ENCODE measurements at places on chromosomes 16 and 17.
A peak's percentile ranks its signal among the peaks of the same experiment; 100 is the strongest.

- no peak for DNase-seq
Measured at GRCh38 chr17:79322211-79323123, 247.8 kb downstream of the ENGASE start.

DNA sequence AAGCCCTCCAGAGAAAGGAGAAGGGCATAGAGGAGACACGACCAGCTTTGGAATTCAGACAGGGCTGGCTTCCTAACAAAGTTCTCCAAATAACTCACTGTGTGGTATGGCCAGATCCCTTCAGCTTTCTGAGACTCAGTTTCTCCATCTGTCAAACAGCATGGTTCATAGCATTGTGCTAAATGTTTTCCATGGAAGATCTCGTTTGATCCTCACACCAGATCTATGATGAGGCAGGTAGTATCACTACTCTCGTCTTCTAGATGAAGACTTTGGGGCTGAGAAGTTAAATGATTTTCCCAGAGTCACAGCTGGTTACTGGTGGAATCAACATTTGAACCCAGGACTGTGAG lies 507.3 kb downstream of the HAPSTR1 start:
- no peak for DNase-seq

- no peak for DNase-seq
Measured at GRCh38 chr17:40303009-40303657, 5.8 kb upstream of the RARA start.

DNA sequence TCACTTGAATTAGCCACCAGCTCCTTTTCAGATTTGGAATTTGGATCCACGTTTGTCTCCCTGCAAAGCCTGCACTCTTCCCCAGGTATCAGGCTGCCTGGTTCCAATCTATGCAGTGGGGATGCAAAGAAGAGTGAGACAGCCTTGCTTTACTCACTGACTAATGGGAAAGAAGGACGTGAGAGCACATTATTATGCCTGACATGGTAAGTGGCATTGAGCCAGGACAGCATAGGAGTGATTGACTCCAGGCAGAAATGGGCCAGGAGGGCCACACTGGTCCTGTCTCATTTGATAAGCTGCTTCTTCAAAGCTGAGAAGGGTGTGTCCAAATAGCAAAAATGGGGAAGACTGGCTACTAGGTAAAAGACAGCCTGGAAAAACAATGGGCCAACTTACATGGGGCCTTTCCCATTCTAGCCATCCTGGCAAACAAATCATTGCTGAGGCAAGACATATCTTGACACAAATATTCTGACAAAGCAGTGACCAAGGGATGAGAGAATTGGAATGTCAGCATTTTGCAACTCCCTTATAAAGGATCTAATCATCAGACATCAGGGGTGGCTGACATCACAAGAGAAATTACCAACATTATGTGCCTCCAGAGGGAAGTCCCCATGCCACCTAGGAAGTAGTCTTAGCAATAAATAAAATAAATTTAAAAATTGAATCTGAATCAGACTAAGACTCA lies 38.6 kb downstream of the CDH11 start:
- no peak for DNase-seq

DNA sequence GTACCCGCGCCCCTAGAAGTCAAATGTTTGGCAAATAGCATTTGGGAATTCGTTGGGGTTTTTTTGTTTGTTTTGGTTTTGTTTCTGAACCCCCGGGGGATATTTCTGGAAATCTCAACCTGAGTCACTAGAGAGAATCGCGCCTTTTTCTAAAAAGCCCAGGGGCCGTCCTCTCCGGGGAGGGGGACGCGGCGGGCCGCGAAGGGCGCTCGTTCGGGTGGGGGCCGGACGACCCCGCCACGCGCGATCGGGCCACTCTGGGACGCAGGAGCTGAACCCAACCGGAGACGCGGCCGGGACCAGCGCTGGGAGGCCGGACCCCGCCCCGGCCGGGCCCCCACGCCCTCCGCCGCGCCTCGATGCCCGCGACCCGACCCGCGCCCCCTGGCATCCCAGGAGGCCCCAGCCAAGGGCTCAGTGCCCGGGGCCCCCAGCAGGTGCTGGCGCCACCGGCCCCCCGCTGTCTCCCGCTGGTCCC lies 302 bp downstream of the LITAF start:
- DNase-seq = no peak

GRCh38 chr17:47684535-47685193 lies 9.3 kb upstream of the TBKBP1 start:
- no peak for DNase-seq

DNA sequence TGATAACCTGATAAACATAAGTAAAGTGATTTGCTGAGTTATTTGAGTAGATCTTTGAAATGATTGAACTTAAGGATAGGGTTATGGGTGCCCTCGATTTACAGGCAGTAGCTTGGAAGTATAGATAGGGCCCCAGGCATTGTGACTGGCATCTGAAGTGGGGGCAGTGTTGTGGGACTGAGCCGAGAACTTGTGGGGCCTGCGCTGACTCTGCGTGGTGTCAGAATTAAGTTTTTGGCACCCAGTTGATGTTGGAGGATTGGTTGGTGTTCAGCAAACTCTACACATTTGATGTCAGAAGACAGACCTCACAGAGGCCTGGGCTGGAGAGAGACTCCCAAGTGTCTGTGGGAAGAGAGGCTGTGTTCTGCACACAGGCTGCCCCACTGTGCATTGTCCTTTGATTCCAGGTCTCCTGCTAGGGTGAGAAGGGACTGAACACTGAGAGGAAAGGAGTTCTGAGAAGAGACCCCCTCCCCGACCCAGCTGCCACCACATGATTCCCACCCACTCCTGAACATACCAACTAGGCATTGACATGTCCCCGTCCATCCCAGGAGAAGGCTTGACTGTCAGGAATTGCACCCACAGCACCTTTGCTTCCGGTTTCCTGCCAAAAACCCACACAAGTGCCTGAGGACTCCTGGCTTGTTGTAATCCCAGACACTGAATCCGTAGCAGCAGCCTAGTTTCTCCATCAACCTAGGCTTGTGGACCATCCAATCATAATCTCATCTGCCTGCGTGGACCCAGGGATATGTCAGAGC lies 4.5 kb downstream of the ZNF267 start:
- no peak for DNase-seq

- peak; percentile 13 for DNase-seq
Measured at GRCh38 chr16:78503602-78504001, 404.1 kb downstream of the WWOX start.

DNA sequence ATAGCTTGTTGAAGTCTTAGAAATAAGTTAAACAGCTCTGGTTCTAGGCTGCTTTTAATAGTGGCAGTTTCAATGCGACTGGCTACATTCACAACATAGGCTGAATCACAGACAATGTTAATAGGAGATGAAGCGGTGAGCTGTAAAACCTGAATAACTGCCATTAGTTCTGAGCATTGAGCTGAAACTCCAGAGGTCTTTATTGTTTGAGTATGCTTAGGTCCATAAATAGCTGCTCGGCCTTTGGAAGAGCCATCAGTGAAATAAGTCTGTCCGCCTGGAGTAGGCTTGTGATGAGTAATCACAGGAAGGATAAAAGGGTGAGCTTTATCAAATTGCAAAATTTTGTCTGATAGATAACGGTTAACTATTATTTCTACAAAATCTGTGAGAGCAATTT lies 9.4 kb upstream of the ZNF689 start:
- no peak for DNase-seq

- no peak for DNase-seq
Measured at GRCh38 chr17:38544175-38544838, 61.4 kb downstream of the SRCIN1 start.

DNA sequence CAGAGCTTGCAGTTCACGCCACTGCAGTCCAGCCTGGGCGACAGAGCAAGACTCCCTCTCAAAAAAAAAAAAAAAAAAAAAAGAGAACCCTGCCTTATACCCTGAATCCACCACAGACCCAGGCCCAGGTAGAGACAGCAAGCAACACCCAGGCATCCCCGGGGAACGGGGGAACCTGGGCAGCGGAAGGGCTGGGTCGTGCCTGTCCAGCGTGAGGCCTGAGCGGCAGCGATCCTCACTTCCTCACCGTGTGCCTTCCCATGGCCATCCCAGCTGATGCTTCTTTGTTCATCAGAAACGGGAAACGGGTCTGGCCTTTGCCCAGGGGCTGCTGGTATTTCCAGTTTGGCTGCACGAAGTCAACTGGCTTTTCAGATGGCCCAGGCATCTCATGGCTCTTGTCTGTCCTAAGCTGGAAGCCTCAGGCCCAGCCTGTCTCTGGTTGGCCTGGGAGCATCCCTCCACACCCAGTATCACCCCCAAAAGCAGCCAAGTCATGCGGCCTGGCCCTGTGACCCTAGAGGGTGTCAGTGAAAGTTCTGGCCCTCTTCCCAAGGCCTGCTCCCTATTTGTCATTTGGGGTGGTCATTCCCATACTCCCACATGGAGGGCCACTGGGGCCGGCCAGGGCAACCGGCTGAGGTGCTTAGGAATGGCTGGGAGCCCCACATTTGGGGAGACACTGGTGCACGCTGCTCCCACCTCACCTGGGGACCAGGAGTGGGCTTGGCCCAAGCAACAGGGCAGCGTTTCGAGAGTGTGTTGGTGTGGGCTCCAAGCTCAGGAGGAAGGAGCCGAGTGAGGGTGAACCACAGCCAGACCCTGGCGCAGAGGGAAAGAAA lies 20.1 kb downstream of the FAM83G start:
- DNase-seq = no peak

GRCh38 chr17:54944796-54945195 lies 23.7 kb downstream of the COX11 start:
- no peak for DNase-seq

GRCh38 chr17:42117397-42118125 lies 3.6 kb downstream of the KAT2A start:
- DNase-seq = no peak

GRCh38 chr16:30437511-30438046 lies 7.7 kb upstream of the DCTPP1 start:
- no peak for DNase-seq

- no peak for DNase-seq
Measured at GRCh38 chr16:24257958-24258357, 1.8 kb downstream of the CACNG3 start.

- DNase-seq = no peak
Measured at GRCh38 chr16:49588729-49589384, 215.3 kb downstream of the C16orf78 start.

GRCh38 chr17:58498177-58498828 lies 10.1 kb upstream of the HSF5 start:
- no peak for DNase-seq

DNA sequence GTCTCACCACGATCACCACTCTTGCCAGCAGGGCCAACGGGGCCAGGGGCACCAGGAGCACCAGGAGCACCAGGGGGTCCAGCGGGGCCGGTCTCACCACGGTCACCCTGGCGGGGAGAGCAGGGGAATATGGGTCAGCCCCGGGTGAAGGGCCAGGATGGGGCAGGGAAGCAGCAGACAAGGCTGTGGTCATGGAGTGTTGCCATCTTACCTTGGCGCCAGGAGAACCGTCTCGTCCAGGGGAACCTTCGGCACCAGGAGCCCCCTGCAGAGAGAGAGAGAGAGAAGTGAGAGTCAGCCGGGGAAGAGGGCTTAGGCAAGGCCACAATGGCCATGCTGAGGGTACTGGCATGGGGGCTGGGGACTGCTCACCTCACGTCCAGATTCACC lies 12.9 kb downstream of the COL1A1 start:
- DNase-seq = no peak

- no peak for DNase-seq
Measured at GRCh38 chr16:721765-722540, 1.0 kb downstream of the ANTKMT start.

DNA sequence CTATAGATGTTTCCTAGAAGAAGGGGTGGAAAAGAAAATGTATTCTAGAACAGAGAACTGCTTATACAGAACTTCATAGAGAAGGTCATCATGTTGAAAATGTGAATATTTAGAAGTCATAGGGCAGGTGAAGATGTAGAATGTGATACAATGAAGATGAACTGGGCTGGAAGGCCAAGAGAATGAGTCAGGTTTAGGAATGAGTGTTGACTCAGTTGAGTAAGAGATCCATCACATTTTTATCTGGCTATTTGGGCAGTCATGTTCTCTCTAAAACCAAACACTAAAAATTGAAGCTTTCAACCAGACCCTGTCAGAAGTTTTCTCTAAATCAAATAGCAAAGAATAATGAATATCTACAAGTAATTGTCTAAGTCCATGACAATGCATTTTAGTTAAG lies 660.5 kb downstream of the KCNJ2 start:
- no peak for DNase-seq

- no peak for DNase-seq
Measured at GRCh38 chr16:16141784-16142396, 81.4 kb downstream of the ABCC6 start.

DNA sequence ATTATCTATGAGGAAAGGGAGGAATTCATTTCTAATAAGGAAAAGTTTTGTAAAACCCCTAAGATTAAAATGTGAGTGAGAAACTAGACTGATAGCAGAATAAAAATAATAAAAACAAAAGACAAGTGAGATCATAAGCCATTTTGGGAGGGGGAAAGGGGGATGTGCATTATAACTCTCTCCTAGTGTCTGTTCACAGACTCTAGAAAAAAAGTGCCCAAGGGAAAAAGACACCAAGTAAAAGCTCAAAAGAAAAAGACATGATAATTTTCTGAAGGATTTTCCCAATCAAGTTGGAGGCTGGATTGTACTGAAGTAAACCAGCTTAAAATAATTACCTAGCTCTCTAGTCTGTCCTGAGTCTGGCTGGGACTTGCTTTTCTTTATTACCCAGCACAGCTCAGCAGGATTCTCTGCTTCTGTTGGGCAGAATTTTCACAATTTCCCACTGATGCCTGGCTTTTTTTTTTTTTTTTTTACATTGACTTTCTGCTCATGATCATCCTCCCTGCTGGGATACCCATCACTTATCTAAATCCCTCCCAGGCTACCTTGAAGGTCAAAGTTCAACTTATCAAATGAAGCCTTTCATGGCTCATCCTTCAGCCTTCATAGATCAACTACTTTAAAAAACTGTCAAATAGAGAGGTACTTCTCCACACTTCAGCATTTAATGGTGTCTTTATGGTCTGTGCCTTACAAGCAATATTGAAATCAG lies 124.2 kb upstream of the KCNJ16 start:
- no peak for DNase-seq

DNA sequence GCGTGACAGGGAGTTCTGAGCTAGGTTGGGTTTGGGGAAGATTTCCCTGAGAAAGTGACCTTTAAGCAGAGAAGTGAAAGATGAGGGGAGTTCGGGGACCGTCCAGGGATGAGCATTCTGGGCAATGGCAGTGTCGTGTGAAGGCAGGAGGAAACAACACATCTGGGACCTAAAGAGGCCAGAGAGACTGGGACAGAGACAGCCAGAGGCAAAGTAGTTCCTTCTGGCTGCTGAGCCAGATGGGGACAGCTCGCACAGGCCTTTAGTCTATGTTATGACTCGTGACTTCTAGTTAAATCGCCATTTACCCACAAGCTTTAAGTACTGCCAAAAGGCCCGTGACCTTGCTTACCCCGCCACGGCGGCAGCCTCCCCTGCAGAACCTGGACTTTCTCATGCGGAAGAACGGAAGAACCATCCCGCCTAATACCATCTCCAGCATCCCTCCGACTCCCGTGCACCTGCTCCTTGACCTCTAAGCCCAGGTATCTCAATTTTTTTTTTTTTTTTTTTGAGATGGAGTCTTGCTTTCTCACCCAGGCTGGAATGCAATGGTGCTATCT lies 8.5 kb upstream of the MED11 start:
- DNase-seq = no peak
